ENCODE measurements at places on chromosomes 2 and 18. TPM values are rescaled to one million over a fixed set of nuclear protein-coding genes. Genes with fewer than 3 reads are reported as not detected.

ACMSD gene
- polyA plus RNA-seq, result 0.09 TPM

CROCC2 gene
- polyA plus RNA-seq, result 0.13 TPM

PRSS56 gene
- polyA plus RNA-seq, result 0.71 TPM

IL1RL1 gene
- polyA plus RNA-seq, result 0.84 TPM

NPPC gene
- 2.4 TPM for polyA plus RNA-seq

DNA sequence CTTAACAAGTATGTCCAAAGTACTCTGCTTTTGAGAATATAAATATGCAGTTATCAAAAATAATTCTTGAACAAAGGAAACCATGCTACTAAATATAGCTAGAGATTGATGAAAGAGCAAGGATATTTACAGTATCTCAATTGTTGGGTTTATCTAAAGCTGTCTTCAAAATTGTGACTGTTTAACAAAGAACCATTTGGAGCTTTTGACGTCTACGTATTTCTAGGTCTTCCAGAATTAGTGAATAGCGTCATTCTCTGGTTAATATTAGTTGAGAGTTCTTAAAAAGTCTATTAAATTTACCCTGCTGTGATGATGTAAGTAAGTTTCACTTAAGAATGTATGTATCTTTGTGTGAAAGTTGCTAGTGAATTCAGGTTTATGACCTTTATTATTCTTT, 223.1 kb upstream of the SIX3 start:
- no peak for DNase-seq

- DNase-seq, result no peak
Observed at GRCh38 chr18:46468426-46469180, 188.4 kb downstream of the LOXHD1 start.

GRCh38 chr2:39696101-39696553, 30.4 kb downstream of the TMEM178A start:
- peak; percentile 53 for DNase-seq

- peak; percentile 41 for DNase-seq
Observed at GRCh38 chr2:142874293-142874814, 3.1 kb upstream of the KYNU start.

- no peak for DNase-seq
Observed at GRCh38 chr2:201969938-201970785, 63.5 kb upstream of the FZD7 start.

Measured in muscle of back (tissue), 13 donors.